ENCODE measurements at places on chromosomes 2 and 18.

DNA sequence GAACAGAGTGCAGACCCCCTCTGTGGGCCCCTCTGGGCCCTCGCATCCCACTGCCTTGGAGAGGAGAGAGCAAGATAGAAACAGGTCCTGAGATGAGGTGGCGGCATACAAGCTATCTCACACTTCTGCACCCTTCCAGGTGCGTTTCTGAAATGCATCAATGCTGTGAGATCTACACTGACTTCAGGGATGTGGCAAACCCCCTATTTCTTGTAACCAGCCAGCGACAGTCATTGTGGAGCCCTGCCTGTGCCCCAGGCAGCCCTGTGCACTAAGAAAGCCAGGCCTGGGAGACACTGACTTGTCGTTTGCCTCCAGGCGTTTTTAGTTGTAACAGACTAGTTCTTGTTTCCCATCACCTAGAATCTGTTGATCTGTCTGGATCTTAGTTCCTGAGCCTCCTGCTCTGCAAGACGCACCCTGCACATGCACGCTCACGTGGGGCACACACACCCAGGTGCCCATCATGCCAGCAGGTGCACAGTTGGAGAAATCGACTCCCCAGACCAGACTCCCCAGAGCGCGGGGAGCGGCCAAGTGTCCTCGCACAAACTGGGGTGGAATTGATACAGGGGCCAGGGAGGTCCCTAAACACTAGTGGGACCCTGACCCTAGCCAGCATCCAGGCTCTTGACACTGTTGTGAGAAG, 238.0 kb downstream of the FAM210A start:
- DNase-seq, result no peak
- peaks cover 19% of the 10 kb centered on the region for H3K4me1 ChIP-seq
- H3K4me3 ChIP-seq, result no peak overlapping the region
- H3K36me3 ChIP-seq, result peaks cover 6% of the 10 kb centered on the region

DNA sequence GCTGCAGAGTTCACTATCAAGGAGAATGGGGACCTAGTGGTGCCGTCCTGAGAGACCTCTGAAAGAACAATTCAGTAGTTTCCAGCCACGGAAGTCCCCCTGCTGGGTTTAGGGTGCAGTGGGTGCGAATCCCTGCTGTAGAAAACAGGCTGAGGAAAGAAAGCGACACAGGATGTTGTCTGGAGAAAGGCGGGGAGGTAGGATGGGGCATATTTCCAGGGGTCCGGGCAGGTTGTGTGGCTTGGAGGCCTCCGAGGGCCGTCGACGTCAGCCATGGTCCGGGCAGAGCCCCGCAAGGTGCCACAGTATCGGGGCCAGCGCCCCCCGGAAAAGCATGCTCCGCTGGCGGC, 807 bp upstream of the CREB1 start:
- H3K27ac ChIP-seq, result peak overlapping the region; percentile 98
- peaks cover 45% of the 10 kb centered on the region for H3K4me1 ChIP-seq
- peaks cover 22% of the 10 kb centered on the region for H3K36me3 ChIP-seq
- H3K27me3 ChIP-seq, result no peaks in the 10 kb centered on the region
- peak overlapping the region; percentile 89 for H3K4me3 ChIP-seq
- DNase-seq, result peak; percentile 74

- no peaks in the 10 kb centered on the region for H3K36me3 ChIP-seq
- no peak for DNase-seq
- no peak overlapping the region for H3K4me3 ChIP-seq
- H3K27ac ChIP-seq, result no peak overlapping the region
- no peaks in the 10 kb centered on the region for H3K27me3 ChIP-seq
- no peaks in the 10 kb centered on the region for H3K4me1 ChIP-seq
Observed at GRCh38 chr2:175463589-175464310, 282.2 kb upstream of the ATP5MC3 start.

DNA sequence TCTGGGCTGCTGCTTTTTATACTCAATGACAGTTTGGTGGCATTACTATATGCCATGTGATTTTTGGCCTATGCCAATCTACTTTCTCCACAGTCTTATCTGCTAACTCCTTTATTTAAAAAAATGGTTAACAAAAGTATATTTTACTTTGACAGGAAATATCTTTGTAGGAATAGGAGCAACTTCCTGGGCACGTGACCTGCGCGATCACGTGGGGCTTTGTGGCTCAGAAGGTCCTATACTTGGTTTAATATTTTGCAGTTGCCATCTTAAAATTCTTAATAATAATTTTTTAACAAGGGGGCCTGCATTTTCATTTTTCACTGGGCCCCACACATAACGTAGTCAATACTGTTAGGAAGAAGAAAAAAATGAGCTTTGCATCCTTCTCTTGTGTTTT, 249.7 kb downstream of the ACTR3 start:
- H3K27ac ChIP-seq, result no peak overlapping the region
- peaks cover 1% of the 10 kb centered on the region for H3K27me3 ChIP-seq
- DNase-seq, result no peak
- no peak overlapping the region for H3K4me3 ChIP-seq
- no peaks in the 10 kb centered on the region for H3K36me3 ChIP-seq
- no peaks in the 10 kb centered on the region for H3K4me1 ChIP-seq

- no peak for DNase-seq
- H3K36me3 ChIP-seq, result peaks cover 2% of the 10 kb centered on the region
- H3K4me1 ChIP-seq, result no peaks in the 10 kb centered on the region
- H3K4me3 ChIP-seq, result no peak overlapping the region
- no peak overlapping the region for H3K27ac ChIP-seq
Observed at GRCh38 chr2:46410273-46411244, 68.8 kb upstream of the TMEM247 start.
